ENCODE measurements at places on chromosomes 6 and 20. TPM values are rescaled to one million over a fixed set of nuclear protein-coding genes. Genes with fewer than 3 reads are reported as not detected.

NQO2 gene
- total RNA-seq: 10.6 TPM

PACRG gene
- total RNA-seq: 15.3 TPM

GRCh38 chr6:157659536-157660271 lies 163.3 kb upstream of the SNX9 start:
- no peak for DNase-seq

DNA sequence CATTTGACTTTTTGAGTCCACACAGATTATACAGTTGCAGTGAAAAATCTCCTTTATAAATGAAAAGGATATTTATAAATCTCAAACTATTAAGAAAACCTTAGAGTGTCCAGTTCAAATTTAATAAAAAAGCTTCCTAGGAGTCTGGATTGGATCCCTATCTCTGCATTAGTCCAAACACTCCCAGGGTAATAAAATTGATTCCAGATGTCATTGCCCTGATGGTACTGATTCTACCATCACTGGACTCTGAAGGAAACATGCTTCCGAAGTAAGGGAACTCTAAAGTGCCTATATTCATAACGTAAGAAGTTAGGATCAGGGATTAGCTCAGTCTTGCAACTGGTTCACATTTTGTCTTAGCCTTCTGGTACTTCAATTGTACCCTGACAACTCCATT lies 1325.1 kb upstream of the MAP3K7 start:
- DNase-seq: no peak

DNA sequence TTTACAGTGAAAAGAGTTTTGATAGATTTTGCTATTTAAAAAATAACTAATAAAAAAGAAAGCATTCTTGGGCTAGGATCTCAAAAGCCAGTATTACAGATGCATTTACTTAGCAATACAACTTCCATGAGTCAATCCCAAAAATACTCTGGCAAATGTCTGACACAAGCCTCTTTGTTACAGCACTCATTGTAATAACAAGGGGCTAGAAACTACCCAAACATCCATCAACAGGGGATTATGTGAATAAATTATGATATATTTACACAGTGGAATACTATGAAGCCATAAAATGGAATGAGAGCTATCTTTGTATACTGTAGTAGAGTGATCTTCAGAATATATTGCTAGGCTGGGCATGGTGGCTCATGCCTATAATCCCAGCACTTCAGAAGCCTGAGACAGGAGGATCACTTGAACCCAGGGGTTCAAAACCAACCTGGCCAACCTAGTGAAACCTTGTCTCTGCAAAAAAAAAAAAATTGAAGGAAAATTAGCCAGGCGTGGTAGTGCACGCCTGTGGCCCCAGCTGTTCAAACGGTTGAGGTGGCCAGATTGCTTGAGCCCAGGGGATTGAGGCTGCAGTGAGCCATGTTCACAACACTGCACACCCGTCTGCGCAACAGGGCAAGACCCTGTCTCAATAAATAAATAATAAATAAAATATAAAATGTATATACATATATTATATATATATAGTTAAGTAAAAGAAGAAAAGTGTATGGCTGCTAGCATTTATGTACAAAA lies 34.7 kb upstream of the TOP1 start:
- DNase-seq: no peak
